ENCODE measurements at places on chromosomes 3 and 15.

GRCh38 chr3:141122455-141123030 is 71.4 kb downstream of the SPSB4 start:
- no peak for DNase-seq

- no peak for DNase-seq
Measured at GRCh38 chr3:170507063-170507462, 78.8 kb downstream of the SLC7A14 start.

GRCh38 chr3:73614419-73614818 is 10.3 kb downstream of the PDZRN3 start:
- DNase-seq, result no peak

- DNase-seq, result no peak
Measured at GRCh38 chr3:64221571-64222257, 3.6 kb downstream of the PRICKLE2 start.

DNA sequence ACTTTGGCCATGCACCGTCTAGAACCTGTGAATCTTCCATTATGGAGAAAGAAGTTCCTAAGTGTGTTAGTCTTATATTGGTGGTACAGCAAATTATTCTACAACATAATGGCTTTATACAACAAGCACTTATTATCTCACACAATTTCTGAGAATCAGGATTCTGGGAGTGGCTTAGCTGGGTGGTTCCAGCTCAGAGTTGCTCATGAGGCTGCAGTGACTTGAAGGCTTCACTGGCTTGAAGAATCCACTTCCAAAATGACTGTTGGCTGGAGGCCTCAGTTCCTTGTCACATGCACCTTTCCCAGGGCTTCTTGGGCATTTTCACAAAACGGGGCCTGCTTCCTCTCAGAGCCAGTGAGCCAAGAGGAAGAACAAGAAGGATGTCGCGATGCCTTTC is 82.3 kb upstream of the RNF7 start:
- no peak for DNase-seq

- DNase-seq, result no peak
Measured at GRCh38 chr3:167300207-167300606, 79.9 kb downstream of the ZBBX start.

DNA sequence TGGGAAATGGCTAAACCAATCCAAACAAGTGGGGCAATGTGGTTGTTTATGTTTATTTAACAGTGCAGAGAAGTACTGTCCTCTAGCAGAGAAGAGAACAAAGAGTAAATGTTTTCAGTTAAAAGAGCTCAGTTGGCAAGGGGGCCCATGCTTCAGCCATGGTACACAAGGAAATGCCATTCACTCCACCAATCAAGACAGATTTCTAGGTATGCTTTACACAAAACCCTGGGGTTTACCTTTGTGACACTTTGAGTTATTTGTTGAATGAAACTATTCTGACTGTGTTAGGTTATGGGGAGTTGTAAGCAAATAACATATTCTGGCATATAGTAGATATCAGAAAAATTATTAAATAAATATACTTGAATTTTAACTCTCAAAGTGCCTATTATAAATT is 228.5 kb upstream of the MME start:
- no peak for DNase-seq

- DNase-seq, result no peak
Measured at GRCh38 chr3:181328346-181328745, 338.8 kb upstream of the DNAJC19 start.

GRCh38 chr15:89494941-89495637 is 1.3 kb downstream of the RHCG start:
- DNase-seq, result no peak

GRCh38 chr3:44105571-44105970 is 136.1 kb upstream of the TOPAZ1 start:
- no peak for DNase-seq

DNA sequence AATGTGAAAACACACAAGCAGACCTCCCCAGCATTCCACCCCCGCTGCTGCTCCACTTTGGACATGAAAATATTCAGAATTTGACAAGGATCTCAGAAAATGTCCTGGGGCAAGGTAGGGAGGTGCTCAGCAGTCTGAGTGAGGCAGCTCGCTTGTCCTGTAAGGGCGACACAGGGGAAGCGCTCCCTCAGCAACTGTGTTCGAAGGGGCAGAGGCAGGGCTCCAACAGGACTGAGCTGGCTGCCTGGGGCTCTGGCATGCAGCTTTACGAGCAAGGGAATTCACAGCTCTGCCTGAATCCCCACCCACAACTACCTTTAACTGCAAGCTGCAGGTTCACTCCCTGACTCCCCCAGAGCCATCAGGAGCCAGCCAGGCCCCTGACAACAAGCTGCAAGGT is 287.0 kb upstream of the LYSMD4 start:
- no peak for DNase-seq

DNA sequence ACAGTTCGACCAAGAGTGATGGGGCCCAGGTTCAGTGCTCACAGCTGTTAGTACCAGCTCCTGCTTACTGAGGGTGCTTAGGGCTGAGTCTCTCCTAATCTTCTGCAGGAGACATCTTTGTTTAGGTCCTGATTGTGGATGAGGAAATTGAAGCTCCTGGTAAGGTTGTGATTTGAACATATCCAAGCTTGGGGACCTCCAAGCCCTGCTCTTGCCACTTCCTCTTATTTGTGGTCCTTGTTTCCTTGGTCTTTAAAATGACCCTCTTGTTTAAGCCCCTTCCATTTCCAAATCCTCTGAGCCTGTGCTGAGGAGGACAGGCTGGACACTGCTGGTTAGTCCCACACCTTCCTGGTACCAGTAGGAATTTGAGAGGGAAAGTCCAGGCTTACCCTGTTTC is 87.0 kb downstream of the EEFSEC start:
- no peak for DNase-seq

GRCh38 chr15:94602754-94603470 is 371.6 kb downstream of the MCTP2 start:
- DNase-seq, result no peak

DNA sequence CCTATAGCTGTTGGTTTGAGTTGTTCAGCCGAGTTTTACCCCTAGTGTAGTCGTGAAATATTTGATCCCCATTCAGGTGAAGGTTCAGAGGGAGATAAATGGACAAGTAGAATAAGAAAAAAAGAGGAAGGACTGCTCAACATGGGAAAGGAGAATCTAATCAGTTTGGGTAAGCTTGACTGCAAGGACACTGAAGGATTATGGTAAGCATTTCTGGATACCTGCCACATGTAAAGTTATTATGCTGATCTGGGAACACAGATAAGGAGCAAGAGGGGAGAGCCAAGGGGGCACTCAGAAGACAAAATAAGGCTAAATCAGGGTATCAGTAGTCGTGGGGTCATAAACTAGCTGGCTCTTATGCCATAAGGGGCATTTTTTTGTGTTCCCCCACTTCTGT is 49.9 kb downstream of the TFG start:
- no peak for DNase-seq

DNA sequence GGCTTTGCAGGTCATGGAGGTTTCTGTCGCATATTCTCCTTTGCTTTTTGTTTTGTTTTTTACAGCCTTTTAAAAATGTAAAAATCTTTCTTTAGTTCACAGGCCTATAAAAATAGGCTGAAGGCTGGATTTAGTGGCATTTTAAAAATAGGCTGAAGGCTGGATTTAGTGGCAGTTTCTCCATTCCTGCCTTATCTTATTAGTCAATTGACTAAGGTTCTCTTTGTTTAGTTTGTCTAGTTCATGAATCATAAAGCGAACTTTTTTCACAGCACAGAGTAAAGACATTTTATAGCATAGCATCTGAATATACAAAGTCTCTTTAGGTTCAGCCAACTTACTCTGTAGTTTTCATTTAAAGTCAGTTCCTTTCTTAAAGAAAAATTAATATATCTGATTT is 31.4 kb downstream of the AP4E1 start:
- no peak for DNase-seq

DNA sequence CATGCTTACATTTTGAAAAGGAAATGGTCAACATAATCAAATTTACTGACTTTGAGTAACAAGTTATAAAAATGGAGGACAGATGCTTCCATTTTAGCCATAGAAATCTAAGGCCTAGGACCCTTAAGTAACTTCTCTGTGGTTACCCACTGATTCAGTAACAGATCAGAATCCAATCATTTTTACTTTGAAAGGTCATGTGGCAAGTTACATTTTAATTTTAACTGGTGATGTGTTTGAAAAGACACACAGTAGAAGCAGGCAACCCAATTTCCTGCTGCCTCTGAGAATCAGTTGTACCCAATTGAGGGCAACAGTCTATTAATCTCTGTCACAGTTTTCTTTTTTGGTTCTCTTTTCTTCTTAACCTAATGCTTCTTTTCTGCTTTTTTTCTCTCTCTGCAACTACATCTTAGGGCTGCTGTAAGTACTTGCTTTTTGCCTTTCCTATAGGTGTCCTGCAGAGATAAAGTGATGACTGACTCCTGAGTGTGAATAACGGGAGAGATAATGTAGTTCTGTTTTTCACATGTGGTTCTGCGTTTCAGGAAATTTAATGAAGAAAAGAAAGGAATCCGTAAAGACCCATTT is 3.3 kb downstream of the ZWILCH start:
- DNase-seq, result no peak

GRCh38 chr3:113157408-113158030 is 53.8 kb upstream of the BOC start:
- DNase-seq, result no peak

- no peak for DNase-seq
Measured at GRCh38 chr15:99604865-99605264, 39.1 kb downstream of the MEF2A start.

- DNase-seq, result no peak
Measured at GRCh38 chr15:73081321-73081958, 29.2 kb downstream of the NEO1 start.

Measured in stimulated activated CD8-positive, alpha-beta memory T cell treated with anti-CD3 and anti-CD28 coated beads, Interleukin-15, amount 100 ng/mL, for 24 hours (primary cell).